C1 segment of cervical spinal cord (tissue), 14 donors: ENCODE measurements at places on chromosomes 6 and 20.

DNA sequence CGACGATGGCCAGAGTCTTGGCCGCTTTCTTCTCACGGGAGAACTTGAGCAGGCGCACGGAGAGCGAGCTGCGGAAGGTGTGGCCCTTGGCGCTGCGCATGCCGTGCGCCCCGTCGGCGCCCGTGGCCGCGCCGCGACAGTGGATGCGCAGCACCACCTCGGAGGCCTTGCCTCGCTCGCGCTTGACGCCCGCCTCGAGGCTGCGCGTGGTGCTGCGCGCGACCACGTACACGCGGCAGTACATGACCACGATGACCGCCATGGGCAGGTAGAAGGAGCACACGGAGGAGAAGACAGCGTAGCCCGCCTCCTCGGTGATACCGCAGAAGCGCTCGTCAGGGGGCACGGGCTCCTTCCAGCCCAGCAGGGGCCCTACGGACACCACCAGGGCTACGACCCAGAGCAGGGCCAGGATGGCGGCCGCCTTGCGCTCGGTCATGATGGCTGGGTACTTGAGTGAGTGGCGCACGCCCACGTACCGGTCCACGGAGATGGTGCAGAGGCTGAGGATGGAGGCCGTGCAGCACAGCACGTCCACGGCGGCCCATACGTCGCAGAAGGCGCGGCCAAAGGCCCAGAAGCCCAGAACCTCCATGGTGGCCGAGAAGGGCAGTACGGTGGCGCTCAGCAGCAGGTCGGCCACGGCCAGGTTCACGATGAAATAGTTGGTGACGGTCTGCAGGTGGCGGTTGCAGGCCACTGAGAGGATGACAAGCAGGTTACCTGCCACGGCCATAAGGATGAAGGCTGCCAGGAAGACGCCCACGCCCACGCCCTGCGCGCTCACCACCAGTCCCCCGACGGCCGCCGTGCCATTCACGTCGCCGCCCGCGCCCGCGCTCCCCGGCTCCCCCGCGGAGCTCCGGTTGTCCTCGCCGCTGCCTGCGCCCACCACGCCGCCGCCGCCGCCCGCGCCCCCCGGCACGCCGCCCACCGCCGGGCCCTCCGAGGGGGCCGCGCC lies 232.8 kb upstream of the RNF24 start:
- DNase-seq: no peak

DNA sequence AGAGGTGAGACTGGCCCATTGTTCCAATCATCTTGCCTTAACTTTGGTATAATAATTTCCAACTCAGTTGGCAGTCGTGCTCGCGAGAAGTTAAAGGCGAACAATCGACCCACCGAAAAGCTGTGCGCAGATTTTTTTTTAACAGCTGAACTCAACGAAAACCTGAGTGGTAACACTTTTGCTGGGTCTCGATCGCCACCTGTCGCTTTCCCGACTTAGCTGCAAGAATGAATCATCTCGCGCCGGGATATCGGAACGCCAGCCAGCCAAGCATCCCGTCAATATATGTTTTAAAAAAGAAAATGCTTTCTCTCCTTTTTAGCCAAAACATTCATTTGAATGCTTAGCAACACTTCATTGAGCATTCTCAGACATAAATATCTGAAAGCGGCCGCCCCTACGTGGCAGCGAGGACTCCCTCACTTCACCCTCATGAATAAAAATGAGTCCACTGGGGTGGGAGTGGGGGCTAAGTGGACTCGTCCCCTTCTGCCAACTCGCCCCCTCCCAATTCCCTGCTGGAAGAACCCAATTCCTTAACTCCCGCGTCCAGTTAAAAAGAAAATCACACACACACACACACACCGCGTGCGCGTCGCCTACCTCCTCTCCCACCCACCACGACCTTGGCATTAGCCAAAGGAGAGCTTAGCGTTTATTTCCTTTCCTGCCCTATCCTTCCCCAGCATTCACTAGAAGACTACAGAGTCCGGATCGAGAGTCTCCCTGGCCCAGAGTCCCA lies 1.5 kb downstream of the COL12A1 start:
- no peak for DNase-seq

- DNase-seq: no peak
These were observed 1.9 kb upstream of the CST8 start for GRCh38 chr20:23488996-23489395.

GRCh38 chr20:35134880-35135279 lies 12.3 kb downstream of the EDEM2 start:
- DNase-seq: no peak

DNA sequence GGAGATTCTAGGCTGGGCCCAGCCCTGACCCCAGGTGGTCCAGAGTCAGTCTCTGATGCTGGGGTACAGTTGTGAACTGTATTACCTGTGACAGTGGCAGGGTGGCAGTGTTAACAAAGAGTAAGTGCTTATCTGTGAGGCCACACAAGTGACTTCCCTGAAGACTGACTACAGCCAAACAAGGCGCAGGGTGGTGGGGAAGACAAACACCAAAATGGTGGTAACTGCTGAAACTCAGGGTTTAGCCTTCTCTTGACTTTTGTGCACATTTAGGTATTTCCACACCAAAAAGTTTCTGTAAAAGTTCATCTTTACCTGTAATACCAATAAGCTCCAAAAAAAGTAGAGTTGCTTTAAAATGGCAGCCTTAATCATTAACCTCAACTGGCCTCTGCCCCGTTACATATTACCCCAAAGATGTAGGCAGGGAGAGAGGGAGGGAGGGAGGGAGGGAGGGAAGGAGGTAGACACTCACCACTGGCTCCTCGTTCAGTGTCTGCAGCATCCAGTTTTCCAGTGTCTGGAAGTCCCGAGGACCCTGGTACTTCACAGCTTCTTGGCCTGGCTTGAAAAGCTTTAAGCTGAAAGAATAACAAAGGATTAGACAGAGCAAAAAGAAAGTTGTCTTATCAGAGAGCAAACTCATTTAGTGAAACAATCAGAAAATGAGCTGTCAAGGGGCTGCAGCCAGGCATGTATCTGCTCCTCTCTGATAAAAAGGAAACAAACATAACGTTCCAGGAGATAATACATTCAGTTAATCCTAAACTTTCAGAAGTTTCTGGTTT lies 11.3 kb downstream of the TXNDC5 start:
- no peak for DNase-seq

DNA sequence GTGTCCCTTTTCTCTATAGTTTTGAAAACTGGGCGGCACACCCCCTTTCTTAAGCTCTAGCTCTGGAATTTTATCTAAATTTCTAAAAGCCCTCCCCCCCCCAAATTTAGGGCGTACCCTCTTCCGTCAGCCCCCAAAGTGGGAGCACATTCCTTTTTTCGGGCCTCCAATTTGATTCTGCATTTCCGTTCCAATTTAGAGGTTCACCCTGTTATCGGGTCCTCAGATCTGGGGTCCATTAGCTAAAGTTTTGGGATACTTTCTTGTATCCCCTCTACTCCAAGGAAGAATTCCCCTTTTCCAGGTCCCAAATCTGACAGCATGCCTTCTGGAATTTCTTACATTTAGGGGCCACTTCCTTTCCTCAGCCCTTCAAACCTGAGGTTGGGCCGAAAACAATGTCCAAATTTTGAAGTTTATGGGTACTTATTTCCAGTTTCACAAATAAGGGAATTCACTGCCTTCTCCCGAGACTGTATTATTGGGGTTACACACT lies 796 bp downstream of the PHF20 start:
- no peak for DNase-seq

- DNase-seq: no peak
These were observed 56.1 kb upstream of the SASH1 start for GRCh38 chr6:148286563-148286962.

DNA sequence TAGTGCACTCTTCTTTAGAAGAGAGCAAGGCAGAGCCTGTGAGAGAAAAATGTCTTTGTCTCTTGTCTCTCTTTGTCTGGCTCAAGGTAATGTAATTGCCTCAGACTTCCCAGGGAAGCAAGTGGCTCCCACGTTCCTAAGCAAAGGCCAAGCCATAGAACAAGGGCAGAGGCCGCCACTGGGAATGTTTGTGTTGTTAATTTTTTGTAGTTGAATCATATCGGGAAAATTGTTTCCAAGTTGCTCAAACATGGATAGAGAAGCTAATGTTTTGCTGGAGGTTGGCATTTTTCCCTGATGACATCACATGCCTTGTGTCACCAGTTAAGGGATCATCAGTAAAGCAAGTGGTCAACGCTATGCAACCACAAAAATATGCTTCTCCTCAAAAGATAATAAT lies 211.5 kb upstream of the FOXA2 start:
- DNase-seq: no peak

GRCh38 chr6:10520468-10520867 lies 683 bp upstream of the GCNT2 start:
- DNase-seq: no peak

DNA sequence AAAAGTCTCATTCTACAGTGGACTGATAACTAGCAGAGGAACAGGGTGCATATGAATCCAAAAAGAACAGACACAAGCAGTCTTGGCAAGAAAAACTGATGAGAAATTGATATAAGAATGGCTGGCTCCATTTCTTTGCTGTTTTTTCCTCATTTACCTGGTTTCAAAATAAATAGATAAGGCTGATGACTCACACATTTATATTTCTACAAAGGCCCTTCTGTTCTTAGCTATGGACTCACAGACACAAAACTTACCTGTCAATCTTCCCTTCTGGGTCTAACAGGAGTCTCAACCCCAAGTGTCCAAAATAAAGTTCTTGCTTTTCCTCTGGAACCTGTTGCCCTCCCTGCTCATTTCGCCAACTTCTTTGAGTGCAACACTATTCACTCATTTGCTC lies 941 bp downstream of the SLC17A4 start:
- no peak for DNase-seq

DNA sequence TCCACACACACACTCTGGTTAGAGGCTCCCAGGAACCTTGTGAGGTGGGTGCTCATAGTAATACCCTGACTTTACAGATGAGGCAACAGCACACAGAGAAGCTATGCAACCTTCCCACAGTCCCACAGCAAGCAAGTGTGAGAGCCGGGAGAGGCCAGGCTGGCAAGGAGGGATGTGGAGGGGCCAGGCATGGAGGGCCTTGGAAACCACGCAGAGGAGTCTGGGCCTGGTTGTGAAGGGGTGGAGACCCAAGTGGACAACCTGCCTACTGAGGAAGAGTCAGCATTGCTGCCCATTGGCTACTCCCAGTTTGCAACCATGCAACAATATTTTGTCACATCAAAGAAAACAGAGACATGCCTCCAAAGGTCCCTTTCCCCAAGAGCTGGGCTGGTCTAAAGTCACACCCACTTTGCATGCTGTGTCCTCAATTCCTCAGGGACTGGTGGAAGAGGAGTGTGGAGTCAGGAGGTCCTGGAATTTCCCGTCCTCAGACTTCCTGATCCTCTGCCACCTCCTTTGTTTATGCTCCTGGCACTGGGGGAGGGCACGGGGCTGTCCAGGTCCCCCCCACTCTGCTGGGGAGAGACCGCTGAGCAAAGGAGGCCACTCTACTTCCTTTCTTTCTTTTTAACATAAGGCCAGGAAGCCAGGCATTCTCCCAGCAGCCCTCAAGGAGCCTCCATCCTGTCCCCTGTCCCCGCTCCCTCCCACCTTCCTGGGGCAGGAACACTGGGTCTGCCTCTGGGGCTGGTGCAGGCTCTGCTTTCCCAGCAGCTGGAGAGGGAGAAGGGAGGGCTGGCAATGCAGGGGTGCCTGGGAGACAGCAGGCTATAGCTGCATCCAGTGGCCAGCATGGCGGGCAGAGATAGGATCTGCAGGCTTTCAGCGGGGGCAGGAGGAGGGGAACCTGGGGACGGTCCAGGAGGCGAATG lies 68.3 kb downstream of the NOL4L start:
- no peak for DNase-seq

- DNase-seq: no peak
These were observed 1.7 kb downstream of the UBE2V1 start for GRCh38 chr20:50111120-50111828.
